ENCODE measurements at places on chromosomes 6 and 20. TPM values are rescaled to one million over a fixed set of nuclear protein-coding genes. Genes with fewer than 3 reads are reported as not detected.

GRCh38 chr6:2753110-2753489 lies 2.4 kb upstream of the MYLK4 start:
- H3K27me3 ChIP-seq = peaks cover 6% of the 10 kb centered on the region
- DNase-seq = no peak
- H3K4me3 ChIP-seq = no peak overlapping the region
- H3K4me1 ChIP-seq = no peaks in the 10 kb centered on the region
- H3K27ac ChIP-seq = no peak overlapping the region

The TPX2 gene
- total RNA-seq = 41.6 TPM

The ERVFRD-1 gene
- not detected for total RNA-seq

GRCh38 chr6:142395266-142395665 lies 93.5 kb downstream of the ADGRG6 start:
- no peak overlapping the region for H3K27ac ChIP-seq
- H3K4me1 ChIP-seq = peaks cover 2% of the 10 kb centered on the region
- DNase-seq = no peak
- H3K4me3 ChIP-seq = no peak overlapping the region
- H3K36me3 ChIP-seq = no peaks in the 10 kb centered on the region

- no peak overlapping the region for H3K27ac ChIP-seq
- H3K4me1 ChIP-seq = no peaks in the 10 kb centered on the region
- no peak overlapping the region for H3K4me3 ChIP-seq
- no peaks in the 10 kb centered on the region for H3K27me3 ChIP-seq
Measured at GRCh38 chr6:72931325-72931887, 293.9 kb downstream of the KHDC1L start.

DNA sequence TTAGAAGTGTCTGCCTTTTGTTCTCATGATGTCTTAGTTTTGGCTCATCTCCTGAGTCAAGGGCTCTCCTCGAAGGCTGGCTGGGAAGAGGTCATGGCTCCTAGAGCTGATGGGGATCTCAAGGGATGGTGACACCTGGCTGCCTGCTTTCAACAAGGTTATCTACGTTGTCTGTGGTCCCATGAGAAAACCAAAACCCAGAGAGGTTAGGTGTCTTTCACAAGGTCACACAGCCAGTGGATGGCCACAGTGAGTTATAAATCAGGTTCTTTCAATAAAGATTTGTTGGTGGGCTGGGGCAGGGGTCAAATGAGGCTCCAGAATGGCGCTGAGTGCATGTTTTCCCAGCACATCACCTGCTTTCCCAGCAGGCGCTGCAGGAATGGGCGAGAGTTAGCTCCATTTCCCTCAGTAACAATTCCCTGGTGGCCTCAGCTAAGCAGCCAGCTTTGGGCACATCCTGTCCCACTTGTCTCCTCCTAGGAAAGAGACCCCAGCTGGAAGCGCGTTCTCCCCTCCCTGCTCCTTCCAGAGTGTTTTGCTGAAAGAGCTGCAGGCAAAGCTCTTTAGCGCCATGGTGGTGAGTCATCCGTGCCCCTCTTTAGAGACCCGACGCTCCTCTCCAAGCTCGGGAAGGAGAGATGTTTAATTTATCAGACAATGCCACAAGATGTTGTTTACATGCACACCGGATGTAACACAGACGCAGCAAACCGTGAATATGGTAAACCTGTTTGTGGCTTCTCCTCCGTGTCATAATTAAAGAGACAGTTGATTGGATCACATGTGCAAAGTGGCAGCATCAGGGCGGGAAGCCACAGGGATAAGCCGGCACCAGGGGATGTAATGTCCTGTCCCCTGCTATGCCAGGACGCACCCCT lies 109.7 kb downstream of the LRFN2 start:
- peaks cover 2% of the 10 kb centered on the region for H3K4me1 ChIP-seq
- H3K4me3 ChIP-seq = no peak overlapping the region
- no peak for DNase-seq
- H3K36me3 ChIP-seq = no peaks in the 10 kb centered on the region
- peaks cover 3% of the 10 kb centered on the region for H3K27me3 ChIP-seq

The KCNK16 gene
- not detected for total RNA-seq

GRCh38 chr6:25486550-25486949 lies 165.5 kb upstream of the SCGN start:
- H3K4me1 ChIP-seq = no peaks in the 10 kb centered on the region
- no peaks in the 10 kb centered on the region for H3K36me3 ChIP-seq
- H3K27ac ChIP-seq = no peak overlapping the region
- H3K4me3 ChIP-seq = no peak overlapping the region

DNA sequence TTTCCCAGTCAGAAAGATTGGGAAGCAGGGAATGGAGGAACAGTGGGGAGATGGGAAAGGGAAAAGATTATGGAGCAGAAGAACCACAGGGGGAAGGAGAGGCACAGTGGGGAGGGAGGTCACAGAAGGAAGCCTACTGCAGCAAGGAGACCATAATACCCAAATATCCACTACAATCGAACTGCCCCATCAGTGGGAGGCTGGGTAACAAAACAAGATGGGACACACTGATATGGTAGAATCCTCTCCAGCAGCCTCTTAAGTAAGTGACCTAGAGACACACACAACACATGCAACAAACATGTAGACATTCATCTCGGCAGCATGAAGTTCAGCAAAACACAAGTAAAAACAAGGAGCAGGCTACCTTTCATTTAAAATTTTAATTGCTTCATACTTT lies 4.8 kb upstream of the FOXP4 start:
- H3K27ac ChIP-seq = no peak overlapping the region
- DNase-seq = no peak
- peaks cover 7% of the 10 kb centered on the region for H3K4me1 ChIP-seq
- no peak overlapping the region for H3K4me3 ChIP-seq
- peaks cover 3% of the 10 kb centered on the region for H3K27me3 ChIP-seq

The TNF gene
- 0.79 TPM for total RNA-seq

DNA sequence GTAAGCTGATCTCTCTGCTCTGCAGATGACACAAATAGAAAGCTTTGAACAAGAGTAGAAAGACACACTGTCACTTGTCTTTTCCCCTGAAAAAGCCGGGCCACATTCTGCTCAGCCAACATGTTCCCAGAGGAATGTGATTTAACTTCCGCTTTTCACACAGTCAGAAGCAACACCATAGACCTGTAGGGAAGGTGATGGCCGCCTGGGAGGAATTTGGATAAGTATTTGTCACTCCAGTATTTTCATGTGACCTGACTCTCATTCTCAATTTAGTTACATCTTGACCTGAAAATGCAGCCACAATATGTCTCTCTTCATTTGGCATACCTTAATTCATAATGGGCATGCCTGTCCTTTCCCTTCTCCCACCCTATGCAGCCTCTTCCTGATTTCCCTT lies 2.0 kb upstream of the GRM1 start:
- no peaks in the 10 kb centered on the region for H3K36me3 ChIP-seq
- no peak for DNase-seq
- no peaks in the 10 kb centered on the region for H3K4me1 ChIP-seq
- no peak overlapping the region for H3K4me3 ChIP-seq
- no peak overlapping the region for H3K27ac ChIP-seq
- peaks cover 20% of the 10 kb centered on the region for H3K27me3 ChIP-seq

DNA sequence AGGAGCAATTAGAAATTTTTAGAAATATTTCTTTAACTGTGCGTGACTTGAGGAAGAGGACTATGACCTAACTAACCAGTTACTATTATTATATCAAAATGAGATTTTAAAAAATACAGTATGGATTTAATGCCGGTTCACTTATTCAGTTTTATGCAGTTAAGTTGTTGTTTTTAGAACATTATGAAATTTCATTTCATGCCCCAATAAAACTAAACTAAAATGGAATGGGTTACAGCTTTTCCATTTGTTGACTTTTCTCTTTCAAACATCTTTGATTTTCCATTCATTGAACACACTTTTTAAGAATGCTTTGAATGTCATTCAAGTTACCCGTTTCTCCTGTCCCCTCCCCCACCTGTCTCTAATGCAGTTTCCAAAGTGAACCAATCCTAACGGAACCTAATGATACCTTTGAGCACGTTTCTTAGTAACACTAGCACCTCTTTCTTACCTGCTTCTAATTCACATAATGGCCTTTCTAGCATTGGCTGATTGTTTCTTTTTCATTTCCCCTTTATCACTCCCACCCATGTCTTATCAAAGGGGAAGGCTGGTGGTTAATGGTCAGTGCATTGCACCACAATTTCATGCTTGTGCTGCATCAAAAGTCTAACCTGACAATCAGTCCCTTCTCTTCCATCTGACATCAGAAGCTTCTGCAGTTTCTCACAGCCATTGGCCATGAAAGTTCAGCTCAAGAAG lies 262.2 kb upstream of the TAB2 start:
- no peak for DNase-seq
- H3K4me3 ChIP-seq = no peak overlapping the region
- H3K27me3 ChIP-seq = no peaks in the 10 kb centered on the region
- no peak overlapping the region for H3K27ac ChIP-seq
- no peaks in the 10 kb centered on the region for H3K36me3 ChIP-seq

- no peak overlapping the region for H3K27ac ChIP-seq
- no peak overlapping the region for H3K4me3 ChIP-seq
- no peaks in the 10 kb centered on the region for H3K36me3 ChIP-seq
Measured at GRCh38 chr20:25339608-25340007, 51.0 kb downstream of the ABHD12 start.

GRCh38 chr6:36314221-36315014 lies 22.3 kb downstream of the BNIP5 start:
- H3K4me1 ChIP-seq = no peaks in the 10 kb centered on the region
- H3K27me3 ChIP-seq = peaks cover 25% of the 10 kb centered on the region
- DNase-seq = peak; percentile 54
- no peak overlapping the region for H3K27ac ChIP-seq
- H3K36me3 ChIP-seq = no peaks in the 10 kb centered on the region

The FOXQ1 gene
- 0.24 TPM for total RNA-seq

DNA sequence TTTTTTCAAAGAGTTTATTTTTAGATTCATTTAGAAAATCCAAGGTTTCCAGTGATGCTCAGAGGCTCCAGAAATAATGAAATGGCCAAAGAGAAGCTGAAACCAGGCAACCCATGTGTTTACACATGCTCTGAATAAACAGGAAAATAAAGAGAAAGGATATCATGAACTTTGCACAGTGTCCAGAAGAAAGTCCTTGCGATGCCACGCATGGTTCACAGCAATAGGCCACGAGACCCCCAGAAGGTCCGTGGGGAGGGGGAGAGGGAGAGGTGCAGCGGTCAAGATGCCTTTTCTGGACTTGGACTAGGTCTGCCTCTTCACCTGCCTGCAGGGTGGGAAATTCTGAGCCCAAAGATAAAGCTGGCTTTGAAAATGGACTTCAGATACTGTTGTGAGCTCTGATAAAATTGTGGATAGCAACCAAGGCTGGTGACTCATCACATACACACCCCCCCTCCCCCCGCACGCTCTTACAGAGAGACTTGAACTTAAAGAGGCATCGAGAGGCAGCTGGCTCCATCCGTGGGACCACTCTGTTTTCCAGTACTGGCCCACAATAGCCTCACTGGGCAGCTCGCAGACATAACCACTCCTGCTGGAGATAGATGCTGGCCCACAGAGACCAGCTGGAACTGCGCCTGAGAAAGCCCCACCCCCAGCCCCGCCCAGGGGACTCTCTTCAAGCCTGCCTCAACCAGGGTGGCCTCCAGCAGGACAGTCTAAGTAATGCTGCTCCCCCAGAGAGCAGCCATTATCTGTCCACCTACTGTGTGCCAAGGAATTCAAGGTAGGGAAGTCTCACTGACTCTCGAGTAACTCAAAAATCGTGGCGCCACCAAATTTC lies 21.2 kb upstream of the NFATC2 start:
- peaks cover 27% of the 10 kb centered on the region for H3K4me1 ChIP-seq
- H3K36me3 ChIP-seq = no peaks in the 10 kb centered on the region
- DNase-seq = peak; percentile 87
- H3K4me3 ChIP-seq = peak overlapping the region; percentile 84
- peak overlapping the region; percentile 98 for H3K27ac ChIP-seq

DNA sequence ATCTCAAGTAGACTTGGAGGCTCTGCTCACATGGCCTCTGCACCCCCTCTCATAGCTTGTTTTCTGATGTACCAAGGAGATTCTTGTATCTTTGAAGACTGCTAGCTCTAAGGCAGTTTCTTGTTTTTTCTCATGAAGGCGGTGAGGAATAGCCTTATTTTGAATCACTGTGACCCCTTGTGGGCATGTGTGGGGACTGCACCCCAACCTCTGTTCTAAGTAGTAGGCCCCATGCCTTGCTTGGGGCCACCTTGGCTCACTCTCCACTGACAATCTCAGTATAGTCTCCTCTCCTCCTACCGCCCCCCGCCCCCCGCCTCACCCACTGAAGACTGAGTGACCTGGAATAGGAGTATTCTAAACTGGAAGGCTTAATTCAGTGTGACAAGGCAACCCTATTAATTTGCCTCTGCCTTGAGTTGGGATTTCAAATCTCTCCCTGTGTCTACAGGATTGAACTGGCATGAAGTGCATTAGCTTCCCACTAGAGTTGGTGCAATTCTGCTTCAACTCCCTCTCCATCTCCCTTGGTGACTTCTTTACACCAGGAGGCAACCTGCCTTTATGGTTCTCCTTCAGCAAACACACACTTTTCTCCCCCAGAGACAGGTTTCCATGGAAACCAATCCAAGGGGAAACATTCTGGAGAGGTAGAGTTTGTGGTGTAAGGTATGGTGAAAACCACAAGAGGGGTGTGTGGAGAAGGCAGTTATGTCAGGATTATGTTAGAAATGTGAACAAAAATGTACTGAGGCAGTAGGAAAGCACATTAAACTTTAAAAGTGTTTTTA lies 75.4 kb upstream of the ECI2 start:
- no peaks in the 10 kb centered on the region for H3K27me3 ChIP-seq
- no peaks in the 10 kb centered on the region for H3K36me3 ChIP-seq
- no peaks in the 10 kb centered on the region for H3K4me1 ChIP-seq
- no peak overlapping the region for H3K4me3 ChIP-seq
- no peak overlapping the region for H3K27ac ChIP-seq

DNA sequence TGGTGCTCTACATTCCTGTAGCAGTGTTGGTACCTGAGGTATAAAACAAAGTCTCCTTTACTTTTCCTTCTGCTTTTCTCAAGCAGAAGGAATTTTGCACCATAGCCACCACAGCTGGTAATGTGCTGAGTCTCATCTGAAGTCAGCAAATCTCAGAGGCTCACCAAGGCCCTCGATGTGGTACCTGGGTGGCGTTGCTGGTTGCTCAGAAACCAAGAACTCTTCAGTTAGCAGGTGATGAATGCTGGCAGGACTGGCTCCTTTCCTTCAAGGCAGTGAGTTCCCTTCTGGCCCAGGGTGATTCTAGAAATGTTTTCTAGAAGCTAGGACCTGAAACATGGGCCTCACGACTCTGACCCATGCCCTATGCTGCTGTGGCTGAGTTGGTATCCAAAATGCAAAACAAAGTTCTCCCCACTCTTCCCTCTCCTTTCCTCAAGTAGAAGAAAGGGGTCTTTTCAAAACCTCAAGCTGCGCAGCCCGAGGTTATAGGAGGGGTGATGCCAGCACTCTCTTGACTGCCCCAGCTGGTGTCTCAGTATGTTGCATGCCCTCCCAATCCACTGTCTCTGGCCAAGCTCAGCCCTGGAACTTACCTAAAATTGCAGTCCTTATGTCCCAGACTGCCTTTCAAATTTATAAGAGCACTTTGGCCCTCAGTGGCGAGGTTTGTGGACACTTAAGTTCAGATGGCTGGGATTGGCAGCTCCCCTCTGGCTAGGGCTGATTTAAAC lies 592.3 kb downstream of the FRK start:
- H3K27me3 ChIP-seq = no peaks in the 10 kb centered on the region
- DNase-seq = no peak
- H3K4me1 ChIP-seq = no peaks in the 10 kb centered on the region
- H3K36me3 ChIP-seq = no peaks in the 10 kb centered on the region
- no peak overlapping the region for H3K27ac ChIP-seq

GRCh38 chr6:44304282-44305199 lies 8.6 kb downstream of the AARS2 start:
- peaks cover 1% of the 10 kb centered on the region for H3K4me1 ChIP-seq
- no peak overlapping the region for H3K27ac ChIP-seq
- DNase-seq = peak; percentile 14
